Stimulated activated CD4-positive, alpha-beta T cell treated with anti-CD3 and anti-CD28 coated beads, Interleukin-2, amount 100 ng/mL, for 24 hours (primary cell): ENCODE measurements at places on chromosomes 2 and 18.

GRCh38 chr2:203637471-203638167 is 68.8 kb upstream of the CD28 start:
- no peak for DNase-seq

DNA sequence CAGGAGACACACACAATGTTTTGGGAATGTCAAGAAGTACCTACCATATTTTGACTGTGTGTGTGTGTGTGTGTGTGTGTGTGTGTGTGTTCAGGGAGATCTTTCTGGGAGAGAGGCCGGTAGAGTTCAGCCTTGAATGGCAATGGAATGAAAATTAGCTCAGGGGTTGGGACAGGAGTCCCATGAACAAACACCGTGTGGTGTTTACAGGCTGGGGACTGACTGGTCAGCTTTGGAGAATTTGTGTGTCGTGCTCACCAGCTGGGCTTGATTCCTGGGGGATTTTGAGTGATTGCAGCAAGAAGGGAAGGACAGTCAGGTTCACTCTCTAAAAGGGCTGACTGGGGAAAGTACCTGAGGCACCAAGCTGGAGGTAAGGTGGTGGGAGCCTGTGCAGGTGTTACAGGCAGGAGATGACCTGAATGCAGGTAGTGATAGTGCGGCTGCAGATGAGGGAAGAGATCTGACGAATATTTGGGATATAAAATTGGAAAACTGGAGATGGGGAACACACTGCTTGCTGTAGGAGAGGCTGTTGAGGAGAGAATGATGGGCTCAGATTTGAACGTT is 2.5 kb upstream of the ADNP2 start:
- DNase-seq: no peak

DNA sequence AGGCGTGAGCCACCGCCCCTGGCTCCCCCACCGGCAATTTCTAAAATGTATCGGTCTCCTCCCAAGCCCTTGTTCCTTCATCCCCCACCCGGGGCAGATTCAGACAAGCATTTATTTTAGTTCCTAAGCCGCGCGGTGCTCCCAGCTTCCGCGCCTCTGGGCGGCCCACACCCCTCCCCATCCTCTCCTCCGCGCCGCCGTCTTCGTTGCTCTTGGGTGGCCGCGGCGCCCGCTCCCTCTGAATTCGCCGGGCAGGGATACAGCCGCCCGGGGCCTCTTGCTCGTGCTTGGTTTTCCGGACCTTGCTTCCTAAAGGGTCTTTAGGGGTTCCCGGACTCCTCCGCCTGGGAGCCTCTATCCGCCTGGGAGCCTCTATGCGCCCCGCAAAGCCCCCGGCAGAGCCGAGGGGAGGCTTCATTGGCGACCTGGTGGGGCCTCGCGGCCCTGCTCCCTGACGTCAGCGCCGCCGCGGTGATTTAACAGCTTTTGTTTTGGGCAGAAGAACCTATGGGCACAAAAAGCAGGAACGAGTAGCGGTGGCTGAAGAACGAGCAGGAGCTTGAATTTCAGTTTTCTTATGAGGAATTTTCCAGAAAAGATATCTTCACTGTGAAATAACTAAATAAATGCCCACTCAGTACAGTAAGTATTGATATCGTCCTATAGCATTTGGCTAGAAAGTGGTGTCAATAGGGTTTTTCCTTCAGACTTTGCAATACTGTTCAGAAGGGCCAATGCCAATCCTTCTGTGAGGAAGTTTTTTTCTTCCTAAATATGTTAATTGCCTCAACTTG is 37.3 kb downstream of the PRKRA start:
- DNase-seq: peak; percentile 75

- DNase-seq: no peak
Measured at GRCh38 chr18:13180614-13181375, 37.8 kb upstream of the LDLRAD4 start.

DNA sequence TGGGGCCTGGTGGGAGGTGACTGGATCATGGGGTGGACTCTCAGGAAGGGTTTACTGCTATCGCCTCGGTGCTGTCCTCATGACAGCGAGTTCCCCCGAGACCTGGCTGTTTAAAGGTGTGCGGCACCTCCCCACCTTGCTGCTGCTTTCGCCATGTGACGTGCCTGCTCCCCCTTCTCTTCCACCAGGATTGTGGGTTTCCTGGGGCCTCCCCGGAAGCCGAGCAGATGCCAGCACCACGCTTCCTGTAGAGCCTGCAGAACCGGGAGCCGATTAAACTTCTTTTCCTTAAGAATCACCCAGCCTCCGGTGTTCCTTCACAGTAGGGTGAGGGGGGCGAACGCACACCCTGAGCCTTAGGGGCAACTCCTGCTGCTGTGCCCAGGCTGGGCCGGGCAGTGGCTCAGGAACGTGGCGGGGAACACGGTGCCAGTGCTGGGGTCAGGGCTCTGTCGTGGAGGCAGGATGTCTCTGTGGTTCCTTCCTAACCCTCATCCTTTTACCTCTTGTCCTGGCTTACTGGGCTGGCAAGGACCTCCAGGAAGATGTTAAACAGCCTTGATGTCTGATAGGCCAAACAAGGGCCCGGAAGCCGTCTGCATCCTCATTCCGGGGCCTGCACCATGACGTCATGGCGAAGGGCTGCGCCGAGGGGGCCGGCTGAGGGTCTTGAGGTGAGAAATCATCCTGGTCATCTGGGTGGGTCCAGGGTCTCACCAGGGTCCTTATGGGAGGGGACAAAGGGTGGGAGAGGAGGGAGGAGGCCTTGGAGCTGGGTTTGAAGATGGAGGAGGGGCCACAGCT is 12.7 kb downstream of the NEU4 start:
- no peak for DNase-seq

- no peak for DNase-seq
Measured at GRCh38 chr2:180876506-180876905, 103.9 kb upstream of the UBE2E3 start.
